ENCODE measurements at places on chromosomes 7 and 10. TPM values are rescaled to one million over a fixed set of nuclear protein-coding genes. Genes with fewer than 3 reads are reported as not detected.

Gene NT5C2
- polyA plus RNA-seq: 141 TPM

Gene OR2A1
- polyA plus RNA-seq: not detected

DNA sequence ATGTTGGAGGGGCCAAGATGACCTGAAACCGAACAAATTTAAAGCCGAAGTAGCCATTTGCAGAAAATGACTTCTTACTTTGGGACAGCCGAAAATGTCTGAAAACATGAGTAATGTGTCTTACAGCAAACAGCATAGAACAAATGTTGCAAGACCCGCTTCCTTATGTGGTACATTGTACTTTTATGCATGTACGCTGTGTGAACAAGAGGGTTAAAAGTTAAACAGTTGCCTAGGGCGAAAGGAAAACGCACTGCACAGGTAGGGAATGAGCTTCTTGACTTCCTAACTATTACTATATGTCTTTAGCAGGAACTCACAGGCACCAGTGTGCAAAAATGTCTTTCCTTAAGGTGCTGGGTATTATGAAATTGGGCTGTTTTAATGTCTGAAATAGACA lies 303.5 kb upstream of the MGMT start:
- no peak for DNase-seq

- no peak for DNase-seq
Observed at GRCh38 chr10:76201962-76202361, 770.5 kb downstream of the LRMDA start.

GRCh38 chr10:63634488-63635065 lies 113.4 kb downstream of the REEP3 start:
- DNase-seq: peak; percentile 43

GRCh38 chr7:106848851-106849442 lies 16.1 kb upstream of the PIK3CG start:
- no peak for DNase-seq

GRCh38 chr7:17227766-17228490 lies 70.5 kb upstream of the AHR start:
- no peak for DNase-seq

All from muscle of arm (tissue), 14 donors.